Activated naive CD4-positive, alpha-beta T cell treated with anti-CD3 and anti-CD28 coated beads, Interleukin-2, amount 10 ng/mL, durations not matched to agents 5 hours and 36 hours (primary cell): ENCODE measurements at places on chromosomes 6 and 20. TPM values are rescaled to one million over a fixed set of nuclear protein-coding genes. Genes with fewer than 3 reads are reported as not detected.

WASF1 gene
- 0.71 TPM for total RNA-seq

SIRPD gene
- total RNA-seq, result 0.13 TPM

SLC26A8 gene
- total RNA-seq, result not detected

IMPG1 gene
- not detected for total RNA-seq

SKIC2 gene
- total RNA-seq, result 77.8 TPM

MED20 gene
- total RNA-seq, result 22.9 TPM

ACOT13 gene
- 14.4 TPM for total RNA-seq

PAK5 gene
- total RNA-seq, result not detected

DPPA5 gene
- total RNA-seq, result not detected

SPEF1 gene
- not detected for total RNA-seq

TAF8 gene
- 56.2 TPM for total RNA-seq

SLC4A11 gene
- 1.7 TPM for total RNA-seq

TRIM15 gene
- not detected for total RNA-seq

PPP1R14C gene
- not detected for total RNA-seq

EEF1A2 gene
- 0.88 TPM for total RNA-seq

APOM gene
- total RNA-seq, result 3.9 TPM

LAMP5 gene
- total RNA-seq, result not detected

PLA2G7 gene
- not detected for total RNA-seq

PGBD1 gene
- total RNA-seq, result 1.1 TPM

BEND3 gene
- 2.1 TPM for total RNA-seq

NMBR gene
- total RNA-seq, result not detected

GSTA3 gene
- total RNA-seq, result not detected

DNAH8 gene
- 0.03 TPM for total RNA-seq

CRISP3 gene
- total RNA-seq, result not detected

GJA1 gene
- not detected for total RNA-seq

PROKR2 gene
- not detected for total RNA-seq

SAMHD1 gene
- total RNA-seq, result 445 TPM

PPP1R3G gene
- 0.22 TPM for total RNA-seq

C20orf202 gene
- total RNA-seq, result not detected

DEF6 gene
- 219 TPM for total RNA-seq

PSORS1C2 gene
- total RNA-seq, result not detected

LINC00237 gene
- total RNA-seq, result not detected

RAB44 gene
- 0.07 TPM for total RNA-seq

SGK2 gene
- 0.63 TPM for total RNA-seq

PHACTR3 gene
- not detected for total RNA-seq

PRKN gene
- total RNA-seq, result 0.25 TPM
